Hematopoietic multipotent progenitor cell (in vitro differentiated cells): ENCODE measurements at places on chromosomes 3 and 15.

DNA sequence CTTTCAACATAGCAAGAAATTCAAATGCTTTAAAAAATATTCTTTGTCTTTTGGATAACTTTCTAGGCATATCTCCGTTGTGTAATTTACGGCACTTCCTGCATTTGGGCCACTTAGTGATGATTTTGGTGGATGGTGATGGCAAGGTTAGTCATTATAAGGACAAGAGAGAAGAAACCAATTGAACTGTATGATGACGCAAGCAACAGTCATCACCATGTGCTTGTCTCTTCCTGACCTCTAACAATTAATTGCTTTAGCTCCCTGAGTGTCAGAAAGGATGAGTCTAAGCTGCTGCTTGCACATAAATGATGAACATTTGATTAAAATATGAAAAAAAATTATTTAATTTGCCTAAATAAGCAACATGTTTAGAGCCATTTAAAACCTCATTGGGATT, 11.3 kb upstream of the P2RY12 start:
- no peak for DNase-seq

- peak; percentile 26 for DNase-seq
These were observed 138.9 kb upstream of the COL8A1 start for GRCh38 chr3:99499235-99500158.

- no peak for DNase-seq
These were observed 30.5 kb downstream of the TMEM44 start for GRCh38 chr3:194602669-194603171.

DNA sequence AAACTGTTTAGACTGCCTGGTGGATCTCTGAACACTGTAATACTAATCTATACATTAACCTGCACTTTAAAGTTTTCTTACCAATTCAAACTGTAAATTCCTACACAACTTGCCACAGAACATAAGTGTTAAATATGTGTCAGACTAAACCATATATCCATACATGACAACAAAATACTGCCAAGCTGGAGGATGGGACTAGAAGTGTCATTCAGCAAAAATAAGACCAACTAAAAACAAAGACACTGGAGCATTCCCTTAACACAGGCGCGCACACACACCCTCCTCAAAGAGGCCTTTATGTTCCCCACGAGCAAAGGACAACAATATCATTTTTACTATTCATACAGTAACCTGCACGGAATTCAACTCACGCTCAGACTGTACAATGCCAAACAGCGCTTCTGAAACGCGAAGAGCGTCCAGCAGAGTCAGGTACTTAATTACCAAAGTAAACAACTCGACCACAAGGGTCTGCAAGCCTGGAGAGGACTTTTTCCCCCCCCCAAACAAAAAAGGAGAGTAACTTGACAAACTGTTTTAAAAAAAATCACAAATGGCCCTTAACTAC, 1.1 kb downstream of the DCUN1D1 start:
- DNase-seq, result no peak

- DNase-seq, result no peak
These were observed 139.3 kb upstream of the SOX2 start for GRCh38 chr3:181572432-181572831.

GRCh38 chr15:74725845-74726773, 781 bp upstream of the CYP1A1 start:
- DNase-seq, result no peak
